Body of pancreas (tissue), 4 donors: ENCODE measurements at places on chromosomes 1 and 21. TPM values are rescaled to one million over a fixed set of nuclear protein-coding genes. Genes with fewer than 3 reads are reported as not detected.

Gene CFHR3
- total RNA-seq, result not detected

Gene EFNA3
- not detected for total RNA-seq

Gene NCMAP
- 9.9 TPM for total RNA-seq

Gene PADI4
- not detected for total RNA-seq

- DNase-seq, result no peak
Observed at GRCh38 chr1:179742717-179743678, at the start of gene FAM163A. Gene FAM163A, plus strand, starts transcription at chr1:179743291. Its CDS starts 69,807 bp downstream, at chr1:179813098.

GRCh38 chr1:10046356-10047085 is 13.8 kb downstream of the UBE4B start:
- DNase-seq, result peak; percentile 37

- peak; percentile 36 for DNase-seq
Observed at GRCh38 chr1:206002871-206003801, at the start of gene RAB7B. Gene RAB7B, minus strand, starts transcription at chr1:206003395. Its CDS starts 9,260 bp downstream, at chr1:205994135.

DNA sequence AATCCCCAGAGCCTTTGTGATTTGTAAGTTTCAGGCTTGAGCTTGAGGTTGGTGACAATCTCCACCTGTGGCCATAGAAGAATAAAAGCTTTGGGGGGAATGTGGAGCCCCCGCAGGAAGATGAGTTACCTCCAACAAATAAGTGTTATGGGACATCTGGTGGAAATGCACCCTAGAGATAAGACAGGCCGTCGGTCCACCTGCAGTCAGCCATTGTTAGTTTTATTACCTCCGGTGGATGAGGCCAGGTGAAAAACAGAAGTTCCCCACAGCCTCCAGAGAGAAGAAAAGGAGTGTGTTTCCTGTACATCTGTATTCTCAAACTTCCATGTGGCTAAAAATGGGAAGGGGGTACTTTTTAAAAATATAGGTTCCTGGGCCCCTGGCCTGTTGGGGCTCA is 137.4 kb downstream of the KAZN start:
- DNase-seq, result no peak

DNA sequence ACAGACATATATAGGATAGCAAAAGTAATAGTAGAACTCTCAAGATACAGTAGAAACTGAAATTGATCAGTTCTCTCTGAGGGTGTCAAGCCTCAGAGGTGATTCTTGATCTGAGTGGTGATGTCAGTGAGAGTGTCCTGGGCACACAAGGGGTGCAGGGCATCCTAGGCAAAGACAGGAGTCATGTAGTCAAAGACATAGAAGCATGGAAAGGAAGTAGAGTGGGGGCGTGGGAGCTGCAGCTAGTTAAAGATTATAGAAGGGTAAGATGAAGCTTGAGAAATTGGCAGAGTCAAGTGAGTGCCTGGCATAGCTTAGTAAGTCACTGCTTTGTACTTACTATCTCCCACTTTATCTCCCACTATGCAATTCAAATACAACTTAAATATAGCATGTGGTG is 22.8 kb downstream of the CDC7 start:
- no peak for DNase-seq

DNA sequence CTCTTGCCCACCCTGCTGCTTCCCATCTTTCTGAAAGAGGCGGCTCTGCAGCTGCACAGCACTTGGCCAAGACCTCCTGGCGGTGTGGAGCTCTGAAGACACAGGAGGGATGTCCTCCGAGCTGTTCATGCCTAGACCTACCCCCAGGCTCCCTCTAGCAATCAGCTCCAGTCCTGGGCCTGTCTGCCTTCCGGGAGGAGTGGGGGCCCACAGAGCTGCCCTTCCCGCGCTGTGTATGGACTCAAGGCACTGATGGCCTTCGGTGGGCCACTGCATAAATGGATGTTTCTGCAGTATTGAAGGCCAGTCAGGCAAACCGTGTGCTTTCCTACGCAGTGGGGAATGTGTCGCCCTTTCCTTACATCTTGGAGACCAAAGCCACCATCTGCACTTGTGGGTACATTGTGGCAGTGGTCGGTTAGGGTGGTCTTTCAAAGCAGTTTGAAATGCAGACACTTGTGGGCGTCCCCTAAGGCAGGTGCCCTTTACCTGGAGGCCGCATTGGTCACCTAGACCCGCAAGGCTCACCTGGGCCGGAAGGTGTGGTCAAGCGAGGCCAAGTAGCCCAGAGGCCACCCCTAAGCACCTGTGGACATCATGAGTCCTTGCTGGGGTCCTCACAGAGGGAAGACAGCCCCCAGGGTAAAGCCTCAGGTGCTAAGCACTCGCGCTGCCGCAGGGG is 912 bp upstream of the PKNOX1 start:
- DNase-seq, result no peak

GRCh38 chr1:45654540-45655280 is 30.9 kb upstream of the CCDC17 start:
- DNase-seq, result no peak

DNA sequence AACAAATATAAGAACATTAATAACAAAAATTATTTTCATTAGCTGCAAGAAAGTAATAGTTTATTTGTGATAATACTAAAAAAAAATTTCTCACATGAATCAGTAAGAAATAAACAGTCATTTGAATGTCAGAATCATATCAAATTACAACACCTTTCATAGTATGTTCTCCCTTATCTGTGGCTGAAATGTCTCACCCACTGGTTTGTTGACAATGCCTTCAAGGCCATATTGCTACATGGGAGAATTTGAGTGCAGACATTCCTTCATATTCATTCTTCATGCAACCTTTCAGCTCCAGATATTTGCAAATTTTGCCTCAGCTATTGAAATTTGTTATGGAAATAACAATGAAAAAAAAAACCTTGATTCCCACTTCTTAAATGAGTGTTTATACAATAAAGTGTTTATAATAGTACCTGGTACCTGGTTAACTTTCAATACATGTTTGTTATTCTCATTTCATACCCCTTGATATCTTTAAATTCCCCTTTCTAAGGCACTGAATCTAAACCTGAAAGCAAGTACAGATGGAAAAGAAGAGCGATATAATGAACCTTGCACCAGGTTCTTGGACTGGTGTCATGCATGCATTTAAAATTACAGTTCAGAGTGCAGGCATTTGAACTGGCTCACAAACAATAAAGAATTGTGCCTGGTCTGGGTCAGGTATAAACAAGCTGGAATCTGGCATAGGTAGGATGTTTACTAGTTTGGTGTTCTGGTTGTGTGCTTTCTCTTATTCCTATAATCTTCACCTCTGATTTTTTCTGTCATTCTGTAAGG is 242.2 kb upstream of the ADGRL2 start:
- DNase-seq, result no peak

DNA sequence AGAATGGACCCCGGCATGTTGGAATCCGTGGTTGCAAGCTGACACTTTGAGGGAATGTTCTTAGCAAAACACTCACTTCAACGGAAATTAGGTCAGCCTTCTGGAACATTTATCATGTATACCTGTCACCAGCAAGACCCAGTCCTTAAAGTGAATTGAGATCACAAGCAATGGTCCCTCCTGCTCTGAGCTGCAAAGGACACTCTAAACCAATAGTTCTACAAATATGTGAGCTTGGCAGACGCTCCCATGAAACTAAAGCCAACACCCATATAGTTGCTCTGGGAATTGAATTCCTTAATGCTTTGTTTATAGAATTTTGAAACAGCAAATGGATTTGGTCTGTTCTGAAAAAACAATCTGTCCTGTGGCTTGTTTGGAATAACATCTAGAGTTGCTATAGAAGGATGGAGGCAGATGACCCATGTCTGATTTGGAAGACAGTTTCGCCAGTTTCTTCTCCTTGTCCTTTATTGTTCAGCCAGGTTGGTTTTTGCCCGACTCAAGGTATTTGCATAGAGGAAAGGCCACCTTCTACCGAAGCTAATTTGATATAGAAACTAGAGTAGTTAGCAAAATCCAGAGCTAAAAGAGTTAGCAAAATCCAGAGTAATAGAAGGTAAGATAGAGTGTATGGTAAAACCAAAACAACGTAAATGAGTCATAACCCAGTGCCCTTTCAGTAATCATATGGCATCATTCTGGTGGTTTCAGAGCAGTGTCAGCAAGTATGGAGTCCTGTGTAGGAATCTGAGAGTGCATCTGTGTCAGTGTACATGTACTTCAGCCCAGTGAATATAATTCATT is 236.2 kb downstream of the NFIA start:
- peak; percentile 23 for DNase-seq

DNA sequence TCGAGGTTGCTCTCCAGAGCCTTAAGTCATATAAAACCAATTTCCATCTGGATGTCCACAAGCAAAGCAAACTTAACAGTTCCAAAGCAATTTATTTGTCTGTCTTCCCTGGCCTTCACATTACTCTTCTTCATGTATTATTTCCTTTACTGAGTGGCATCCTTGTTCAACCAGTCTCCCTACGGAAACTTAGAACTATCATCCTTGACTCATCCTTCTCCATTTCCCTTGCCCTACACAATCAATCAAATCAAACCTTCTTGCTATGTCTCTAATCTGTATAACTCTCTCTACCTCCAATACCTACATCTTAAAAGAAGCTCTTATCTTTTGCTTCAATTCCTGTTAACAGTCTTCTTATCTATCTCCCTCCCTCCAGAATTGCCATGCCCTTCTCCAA is 25.4 kb downstream of the EGLN1 start:
- DNase-seq, result no peak

DNA sequence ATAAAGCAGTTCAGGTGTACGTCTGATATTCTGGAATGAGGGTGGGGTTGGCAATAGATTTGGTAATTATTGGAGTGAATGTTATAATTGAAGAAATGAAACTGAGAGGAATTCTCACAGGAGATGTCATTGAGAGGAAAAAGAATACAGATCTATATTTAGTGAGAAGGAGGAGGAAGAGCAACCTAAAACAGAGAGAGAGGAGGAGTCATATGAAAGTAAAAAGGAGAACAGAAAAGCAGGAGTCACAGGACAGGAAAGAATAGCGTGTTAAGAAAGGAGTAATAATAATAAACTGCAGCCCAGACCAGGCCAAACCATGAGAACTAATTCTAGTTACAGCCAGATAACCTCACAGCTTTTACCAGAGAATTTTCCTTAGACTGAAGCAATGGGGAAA is 62.7 kb upstream of the MROH9 start:
- DNase-seq, result no peak
